ENCODE measurements at places on chromosomes 4 and X.
A peak's percentile ranks its signal among the peaks of the same experiment; 100 is the strongest.

GRCh38 chr4:1490011-1490653 lies 83.9 kb upstream of the NKX1-1 start:
- no peak for DNase-seq

GRCh38 chr4:120290553-120290952 lies 223.9 kb upstream of the MAD2L1 start:
- DNase-seq: no peak

DNA sequence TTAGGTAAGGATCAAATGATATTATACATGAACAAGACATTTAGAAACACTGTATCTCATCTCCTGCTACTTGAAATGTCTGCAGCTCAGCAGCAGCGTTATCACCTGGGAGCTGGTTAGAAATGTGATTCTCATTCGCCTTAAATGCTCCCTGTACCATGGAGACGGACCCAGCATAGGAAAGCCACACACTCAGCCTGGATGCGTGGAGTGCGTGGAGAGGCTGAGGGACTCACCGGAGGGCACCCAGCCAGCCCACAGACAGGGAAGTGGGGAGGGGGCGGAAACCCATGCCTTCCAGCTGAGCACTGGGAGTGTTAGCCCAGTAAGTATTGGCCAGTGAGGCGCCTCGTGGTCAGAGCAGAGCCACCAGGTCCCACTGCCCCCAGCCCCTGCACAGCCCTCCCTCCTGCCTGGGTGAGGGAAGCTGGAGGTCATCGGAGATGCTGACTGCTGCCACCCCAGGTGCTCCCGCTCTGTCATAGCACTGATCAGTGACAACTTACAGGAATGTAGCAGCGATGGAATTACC lies 15.2 kb downstream of the SUPT20HL1 start:
- no peak for DNase-seq

DNA sequence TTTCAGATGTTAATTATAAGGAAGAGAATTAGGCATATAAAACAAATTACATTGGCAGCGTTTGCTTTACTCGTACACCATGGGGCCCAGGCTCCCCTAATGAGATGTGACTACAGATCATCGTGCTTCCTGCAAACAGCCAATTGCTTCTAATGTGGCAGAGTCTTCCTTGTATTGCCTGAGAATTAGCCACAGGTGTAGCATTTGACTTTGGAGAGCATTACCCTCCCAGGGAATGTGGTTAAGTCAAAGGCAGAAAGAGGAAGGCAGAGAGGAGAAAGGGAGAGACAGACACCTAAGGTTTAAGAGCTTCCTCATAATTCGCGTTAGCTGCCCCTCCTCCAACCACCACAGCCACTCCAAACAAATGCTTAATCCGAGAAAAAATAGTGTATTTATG lies 97.0 kb downstream of the MID1IP1 start:
- no peak for DNase-seq

DNA sequence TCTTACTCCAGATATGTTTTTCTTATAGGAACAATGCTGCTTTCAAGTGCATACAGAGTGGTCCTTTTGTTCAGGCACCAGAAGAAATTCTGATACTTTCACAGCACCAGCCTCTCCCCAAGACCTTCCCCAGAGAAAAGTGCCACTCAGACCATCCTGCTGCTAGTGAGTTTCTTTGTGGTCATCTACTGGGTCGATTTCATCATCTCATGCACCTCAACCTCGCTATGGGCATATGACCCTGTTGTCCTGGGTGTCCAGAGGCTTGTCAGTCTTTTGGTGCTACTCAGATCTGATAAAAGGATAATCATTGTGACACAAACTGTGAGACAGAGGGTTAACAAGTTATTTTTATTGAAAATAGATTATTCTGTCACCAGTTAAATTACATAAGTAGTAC lies 39.5 kb downstream of the WDR13 start:
- no peak for DNase-seq

- DNase-seq: no peak
Measured at GRCh38 chr4:8171984-8172924, 13.6 kb upstream of the ABLIM2 start.

DNA sequence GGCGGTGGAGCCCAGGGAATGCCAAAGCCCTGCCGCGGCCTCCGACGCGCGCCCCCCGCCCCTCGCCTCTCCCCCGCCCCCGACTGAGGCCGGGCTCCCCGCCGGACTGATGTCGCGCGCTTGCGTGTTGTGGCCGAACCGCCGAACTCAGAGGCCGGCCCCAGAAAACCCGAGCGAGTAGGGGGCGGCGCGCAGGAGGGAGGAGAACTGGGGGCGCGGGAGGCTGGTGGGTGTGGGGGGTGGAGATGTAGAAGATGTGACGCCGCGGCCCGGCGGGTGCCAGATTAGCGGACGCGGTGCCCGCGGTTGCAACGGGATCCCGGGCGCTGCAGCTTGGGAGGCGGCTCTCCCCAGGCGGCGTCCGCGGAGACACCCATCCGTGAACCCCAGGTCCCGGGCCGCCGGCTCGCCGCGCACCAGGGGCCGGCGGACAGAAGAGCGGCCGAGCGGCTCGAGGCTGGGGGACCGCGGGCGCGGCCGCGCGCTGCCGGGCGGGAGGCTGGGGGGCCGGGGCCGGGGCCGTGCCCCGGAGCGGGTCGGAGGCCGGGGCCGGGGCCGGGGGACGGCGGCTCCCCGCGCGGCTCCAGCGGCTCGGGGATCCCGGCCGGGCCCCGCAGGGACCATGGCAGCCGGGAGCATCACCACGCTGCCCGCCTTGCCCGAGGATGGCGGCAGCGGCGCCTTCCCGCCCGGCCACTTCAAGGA lies at the start of gene FGF2:
Gene FGF2, plus strand, starts transcription at position 279 of the 705 bp plus-strand sequence. Its CDS starts 344 bp downstream, at position 623.
- DNase-seq: no peak

GRCh38 chrX:122422547-122422946 lies 761.5 kb upstream of the GRIA3 start:
- no peak for DNase-seq

GRCh38 chr4:54961357-54961975 lies 163.9 kb downstream of the KDR start:
- peak; percentile 35 for DNase-seq

DNA sequence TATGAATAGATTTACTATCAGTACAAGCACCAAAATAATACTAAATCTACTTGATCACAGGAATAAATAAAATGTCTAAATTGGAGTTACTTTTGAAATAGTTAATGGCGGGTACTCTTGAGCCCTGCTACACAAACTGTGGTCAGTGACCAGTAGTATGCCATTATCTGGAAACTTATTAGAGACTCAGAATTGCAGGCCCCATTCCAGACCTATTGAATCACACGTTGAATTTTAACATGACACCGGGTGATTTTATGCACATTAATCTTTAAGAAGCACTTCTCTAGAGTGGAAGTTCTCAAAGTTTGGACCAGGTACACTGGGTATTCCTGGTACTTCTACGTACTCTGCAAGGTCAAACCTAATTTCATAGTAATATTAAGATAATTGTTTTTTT lies 660.0 kb upstream of the POU3F4 start:
- no peak for DNase-seq

DNA sequence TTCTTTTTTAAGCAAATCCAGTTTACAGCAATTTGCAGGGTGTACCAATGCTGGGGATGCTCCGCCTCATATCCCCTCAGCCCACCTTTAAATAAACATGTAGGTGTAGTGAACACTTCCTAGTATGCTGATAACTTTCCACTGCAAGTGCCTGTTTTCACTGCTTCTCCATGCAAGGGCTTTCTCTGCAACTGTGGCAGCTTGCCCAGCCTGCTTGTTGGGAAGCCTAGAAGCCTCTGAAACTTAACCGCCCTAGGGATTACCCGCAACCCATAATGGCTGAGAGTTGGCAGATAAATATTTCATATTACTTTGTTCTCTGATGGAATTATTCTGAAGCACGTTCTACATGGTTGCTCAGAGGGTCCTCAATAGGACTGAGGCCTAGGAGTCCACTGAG lies 253.7 kb upstream of the DDX53 start:
- DNase-seq: no peak

GRCh38 chr4:182447767-182448280 lies 204.6 kb downstream of the TENM3 start:
- DNase-seq: no peak

- DNase-seq: no peak
Measured at GRCh38 chrX:17828171-17828570, 32.9 kb downstream of the RAI2 start.

- DNase-seq: no peak
Measured at GRCh38 chrX:148732743-148733142, 232.3 kb downstream of the AFF2 start.

DNA sequence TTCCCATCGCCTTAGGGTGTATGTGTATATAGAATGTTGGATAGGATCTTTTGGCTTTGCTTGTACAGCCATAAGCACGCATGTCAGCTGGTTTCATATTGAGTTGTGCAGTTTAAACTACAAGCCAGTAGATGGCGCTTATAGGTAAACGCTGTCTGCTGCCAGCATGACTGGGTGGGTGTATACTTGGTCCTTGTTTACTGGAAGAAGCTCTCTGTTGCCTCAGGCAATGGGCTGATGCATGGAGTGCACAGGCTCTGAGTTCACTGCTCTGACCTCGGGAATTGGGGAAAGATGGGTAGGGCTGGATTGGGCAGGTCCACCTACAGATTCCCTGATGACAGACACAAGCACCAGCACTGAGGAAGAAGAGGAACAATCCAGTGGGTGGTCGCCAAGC lies 831.5 kb downstream of the STIM2 start:
- no peak for DNase-seq

DNA sequence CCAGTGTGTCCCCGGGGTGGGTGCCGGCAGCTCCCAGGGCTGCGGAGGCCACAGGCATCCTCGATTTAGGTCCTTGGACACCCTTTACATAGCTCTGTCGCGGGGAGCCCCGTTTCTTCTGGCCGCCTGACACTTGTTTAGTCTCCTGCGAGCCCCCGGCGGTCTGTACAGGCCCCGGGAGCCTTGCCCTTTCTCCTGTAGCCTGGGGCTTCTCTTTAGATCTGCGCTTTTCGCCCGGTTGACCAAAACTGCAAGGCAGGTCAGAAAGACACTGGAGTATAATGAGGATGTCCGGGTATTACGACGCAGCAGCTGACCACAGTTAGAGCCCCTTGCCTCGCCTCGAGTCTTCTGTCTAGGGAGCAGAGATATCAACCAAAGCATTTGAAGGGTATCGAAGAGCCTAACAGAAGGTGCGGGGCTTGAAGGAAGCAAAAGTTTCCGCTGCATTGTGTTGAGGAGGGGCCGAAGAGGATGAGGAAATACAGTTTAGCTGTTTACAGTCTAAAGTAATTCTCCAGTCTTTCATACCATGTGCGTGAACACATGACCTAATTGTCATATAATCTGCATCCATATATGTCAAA lies 479 bp downstream of the BRCC3 start:
- DNase-seq: no peak

- DNase-seq: peak; percentile 53
Measured at GRCh38 chr4:119286377-119287002, 35.4 kb downstream of the FABP2 start.

DNA sequence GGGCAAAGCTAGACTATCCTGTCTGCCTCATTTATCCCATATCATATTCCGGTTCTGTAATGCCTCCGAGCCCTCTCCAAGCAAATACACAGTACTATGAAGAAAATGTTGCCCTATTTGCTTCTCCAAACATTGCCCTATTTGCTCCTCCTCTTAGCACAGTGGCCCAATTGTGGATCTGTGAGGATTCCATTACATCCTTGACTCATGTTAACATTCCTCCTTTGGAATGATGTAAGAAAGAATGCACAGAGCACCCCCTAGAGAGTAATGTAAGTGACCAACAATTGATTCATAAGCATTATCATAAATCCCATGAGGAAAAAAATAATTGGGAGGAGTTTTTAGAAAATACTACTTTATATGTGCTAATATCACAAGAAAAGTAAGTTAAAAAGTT lies 11.3 kb upstream of the BTC start:
- no peak for DNase-seq

GRCh38 chr4:127124919-127125318 lies 507.8 kb upstream of the INTU start:
- no peak for DNase-seq

DNA sequence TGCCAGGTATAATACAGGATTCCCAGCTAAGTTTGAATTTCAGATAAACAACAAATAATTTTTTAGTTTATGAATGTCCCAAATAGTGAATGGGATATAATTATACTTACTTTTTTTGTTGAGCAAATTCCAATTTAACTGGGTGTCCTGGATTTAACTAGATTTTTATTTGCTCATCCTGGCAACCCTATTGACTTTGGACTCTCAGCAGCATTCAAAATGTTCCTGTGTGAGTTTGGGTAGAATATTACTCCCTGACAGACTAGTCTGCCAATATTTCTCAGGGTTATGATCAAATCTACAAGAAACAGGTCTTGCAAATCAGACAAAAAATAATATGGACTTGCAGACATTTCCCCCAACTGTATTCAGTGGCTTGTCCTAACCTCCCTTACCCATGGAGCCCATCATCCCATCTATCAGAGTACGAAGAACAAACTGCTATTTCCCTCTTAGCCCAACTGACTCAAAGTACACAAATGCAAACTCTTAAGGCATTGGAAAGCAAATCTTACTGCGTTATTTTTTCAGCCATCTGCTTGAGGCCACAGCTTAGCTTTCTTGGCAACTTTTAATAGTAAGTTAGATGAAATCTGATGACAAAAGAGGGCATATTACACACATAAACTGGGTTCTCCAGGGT lies 20.7 kb downstream of the SETD7 start:
- DNase-seq: no peak

- DNase-seq: no peak
Measured at GRCh38 chr4:100557306-100557705, 39.5 kb upstream of the EMCN start.

- DNase-seq: no peak
Measured at GRCh38 chr4:41504167-41504818, 33.7 kb upstream of the LIMCH1 start.

GRCh38 chr4:153176938-153177337 lies 27.3 kb upstream of the TRIM2 start:
- DNase-seq: no peak

DNA sequence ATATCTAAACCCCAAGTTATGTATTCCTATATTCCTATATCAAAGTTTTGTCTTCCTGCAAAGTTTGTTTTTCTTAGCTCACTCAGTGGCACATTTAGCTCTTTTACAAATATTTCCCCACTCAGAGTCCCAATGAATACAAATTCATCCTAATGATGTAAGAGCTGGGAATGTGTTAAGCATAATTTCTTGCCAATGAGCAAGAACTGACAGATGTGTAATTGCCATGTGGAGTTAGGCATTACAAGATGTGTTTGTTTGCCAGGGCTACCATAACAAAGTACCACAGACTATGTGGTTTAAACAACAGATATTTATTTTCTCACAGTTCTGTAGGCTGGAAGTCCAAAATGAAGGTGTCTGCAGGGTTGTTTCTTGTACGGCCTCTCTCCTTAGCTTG lies 302.1 kb downstream of the KCTD8 start:
- DNase-seq: no peak

- no peak for DNase-seq
Measured at GRCh38 chr4:144421839-144422565, 224.0 kb upstream of the HHIP start.

GRCh38 chr4:168151327-168151726 lies 59.0 kb downstream of the ANXA10 start:
- DNase-seq: no peak

Data from SK-N-MC (cell line).